Stimulated activated CD4-positive, alpha-beta T cell treated with anti-CD3 and anti-CD28 coated beads, TNF-alpha, amount 100 ng/mL, for 1 hour (primary cell): ENCODE measurements at places on chromosomes 5 and 9.
A peak's percentile ranks its signal among the peaks of the same experiment; 100 is the strongest.

- no peak for DNase-seq
Observed at GRCh38 chr5:71830681-71831539, 111.8 kb downstream of the CARTPT start.

DNA sequence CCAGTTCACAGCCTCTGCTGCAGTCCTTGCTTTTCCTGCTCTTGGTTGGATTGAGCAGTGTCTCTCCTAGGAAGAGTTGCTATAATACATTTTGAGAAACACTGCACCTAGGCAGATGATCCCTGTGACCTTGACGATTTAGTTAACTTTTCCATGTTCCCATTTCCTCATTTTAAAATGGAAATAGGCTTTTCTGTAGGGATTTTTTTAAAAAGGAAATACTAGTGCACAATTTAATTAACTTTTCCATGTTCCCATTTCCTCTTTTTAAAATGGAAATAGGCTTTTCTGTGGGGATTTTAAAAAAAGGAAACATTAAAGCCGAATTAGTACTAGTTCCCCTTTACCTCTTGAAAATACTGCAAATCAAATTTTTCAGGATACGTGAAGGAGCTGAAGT is 4.7 kb downstream of the ATP6V0E1 start:
- no peak for DNase-seq

DNA sequence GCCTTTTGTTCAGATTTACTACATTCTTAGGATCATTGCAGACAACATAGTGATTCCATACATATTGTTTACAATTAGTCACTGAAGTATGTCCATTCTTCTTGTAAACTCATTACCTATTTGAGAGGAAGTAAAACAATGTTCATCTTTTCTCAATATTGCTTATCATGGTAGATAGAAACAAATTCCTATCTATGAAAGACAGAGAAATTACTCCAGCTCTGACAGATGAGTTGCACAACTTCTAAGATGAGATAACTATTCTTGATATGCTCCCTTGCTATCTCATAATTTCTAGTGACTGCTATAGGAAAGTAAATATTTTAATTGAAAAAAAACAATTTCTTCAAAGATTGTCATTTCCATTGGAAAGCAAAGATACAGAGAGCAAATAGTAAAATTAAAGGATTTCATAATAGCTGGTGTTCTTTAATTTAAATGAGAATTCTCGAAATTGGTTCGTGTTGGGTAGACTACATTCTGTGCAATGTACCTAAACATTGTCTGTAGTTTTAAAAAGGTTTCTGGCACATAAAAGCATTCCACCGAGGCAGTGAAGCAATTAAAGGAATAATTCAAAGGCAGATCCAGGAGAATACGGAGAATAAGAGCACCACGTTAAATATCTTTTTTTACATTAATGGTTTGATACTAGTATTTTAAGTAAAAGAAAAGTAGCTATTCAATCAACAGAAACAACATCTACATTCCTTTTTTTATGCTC is 1029.1 kb upstream of the ACO1 start:
- DNase-seq, result no peak

DNA sequence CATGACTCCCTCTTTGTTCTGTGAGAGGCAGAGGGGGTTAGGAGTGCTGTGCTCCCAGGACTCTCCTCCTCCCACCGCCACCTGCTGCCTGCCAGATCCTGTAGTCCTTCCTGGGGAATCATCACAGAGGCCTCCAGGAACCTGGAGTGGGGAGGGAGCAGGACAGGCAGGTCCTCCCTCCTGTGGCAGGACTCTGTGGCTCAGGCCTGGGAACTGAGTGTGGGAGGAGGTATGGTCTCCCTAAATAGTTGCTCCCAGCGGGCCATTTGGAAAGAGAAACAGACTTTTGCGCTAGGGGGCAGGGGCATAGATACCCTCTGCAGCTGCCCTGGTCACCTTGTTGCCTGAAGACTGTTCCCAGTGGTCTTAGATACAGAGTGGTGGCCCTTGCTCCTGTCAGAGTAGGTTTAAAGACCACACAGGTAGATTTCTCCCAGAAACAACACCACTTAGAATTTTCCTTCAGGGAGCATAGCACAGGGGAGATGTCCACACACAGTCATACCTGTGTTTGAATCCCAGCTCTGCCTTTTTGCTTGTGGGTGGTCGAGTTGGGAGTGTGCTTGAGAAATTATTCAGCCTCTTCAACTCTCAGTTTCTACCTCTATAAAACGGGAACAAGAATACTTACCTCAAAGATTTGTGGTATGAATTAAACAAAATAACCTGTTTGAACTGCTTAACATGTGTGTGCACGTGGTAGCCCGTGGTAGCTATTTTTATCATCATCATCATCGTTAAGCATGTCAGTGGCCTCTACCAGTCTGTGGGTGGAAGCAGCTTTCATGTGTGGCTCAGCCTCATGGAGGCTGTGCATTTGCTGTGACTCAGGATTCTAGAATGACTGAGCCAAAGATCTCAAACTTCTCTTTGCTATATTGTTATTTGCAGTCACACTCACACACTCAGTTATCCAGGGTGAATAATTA is 55.8 kb downstream of the SLC22A5 start:
- DNase-seq, result peak; percentile 52

DNA sequence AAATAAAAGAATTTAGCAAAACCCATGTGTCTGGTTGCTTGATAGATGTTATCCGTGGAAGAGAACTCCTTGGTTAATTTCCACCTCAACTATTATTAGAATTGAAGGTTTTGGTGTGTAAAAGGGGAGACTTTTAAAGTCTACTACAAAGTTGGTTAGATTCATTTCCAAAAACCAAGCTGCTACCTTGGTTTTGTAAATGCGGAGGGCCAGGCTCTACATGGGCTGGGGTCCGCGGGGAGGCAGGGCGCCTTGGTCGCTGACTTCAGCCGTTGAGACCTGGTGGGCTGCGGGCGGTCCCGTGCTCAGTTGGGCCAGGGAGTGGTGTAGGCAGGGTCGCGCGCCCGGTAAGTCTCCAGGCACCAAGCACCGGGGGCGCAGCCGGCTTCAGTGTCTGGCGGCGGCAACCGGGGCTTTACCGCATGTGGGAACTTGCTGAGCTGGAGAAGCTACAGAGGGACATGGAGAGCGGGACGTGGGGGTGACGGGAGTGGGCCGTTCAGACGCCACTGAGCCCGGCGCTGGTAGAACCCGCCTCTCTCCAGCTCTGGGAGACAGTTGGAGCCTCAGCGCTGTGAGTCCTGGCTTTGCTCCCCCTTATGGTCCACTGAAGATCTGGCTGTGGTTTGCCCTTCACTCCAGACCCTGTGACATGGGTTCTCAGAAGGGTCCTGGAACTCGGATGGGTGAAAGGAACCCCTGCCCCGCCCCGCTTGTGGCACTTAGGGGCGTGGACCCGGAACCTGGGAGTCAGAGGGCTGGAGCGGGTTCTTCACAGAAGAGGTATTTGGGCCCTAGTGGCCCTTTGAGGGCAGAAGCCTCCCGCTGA is 11.8 kb downstream of the NR2F1 start:
- DNase-seq, result no peak

- DNase-seq, result no peak
Observed at GRCh38 chr5:124572971-124573370, 173.5 kb downstream of the ZNF608 start.

DNA sequence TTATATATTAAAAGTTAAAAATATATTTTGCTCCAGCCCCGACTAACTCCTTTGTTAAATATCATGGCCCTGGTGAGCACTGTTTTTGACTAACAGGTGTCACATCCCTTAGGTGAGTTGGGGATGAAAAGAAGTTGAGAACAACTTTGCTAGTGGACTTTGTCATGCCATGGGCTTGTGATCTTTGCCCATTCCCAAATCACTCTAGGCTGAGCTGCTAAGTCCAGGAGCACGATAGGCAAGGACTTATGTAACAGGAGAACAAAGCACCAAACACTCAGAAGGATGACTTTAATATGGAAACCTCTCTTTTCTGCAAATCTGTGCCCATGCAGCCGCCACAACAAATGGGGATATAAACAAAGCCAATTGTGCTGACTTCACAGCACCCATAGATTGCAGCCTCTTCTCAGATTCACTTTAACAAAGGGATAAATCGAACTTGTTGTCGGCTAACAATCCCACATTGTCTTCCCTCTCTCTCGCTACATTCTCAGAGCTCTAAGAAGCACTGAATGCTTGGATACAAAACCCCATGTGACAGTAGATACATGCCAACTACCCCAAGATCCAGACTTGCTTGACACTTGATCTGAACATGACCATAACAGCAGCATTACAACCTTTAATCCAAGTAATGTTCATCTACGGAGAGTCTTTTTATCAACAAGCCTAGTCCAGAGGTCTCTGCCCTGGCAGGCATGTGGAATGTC is 86.8 kb upstream of the CD180 start:
- DNase-seq, result no peak

DNA sequence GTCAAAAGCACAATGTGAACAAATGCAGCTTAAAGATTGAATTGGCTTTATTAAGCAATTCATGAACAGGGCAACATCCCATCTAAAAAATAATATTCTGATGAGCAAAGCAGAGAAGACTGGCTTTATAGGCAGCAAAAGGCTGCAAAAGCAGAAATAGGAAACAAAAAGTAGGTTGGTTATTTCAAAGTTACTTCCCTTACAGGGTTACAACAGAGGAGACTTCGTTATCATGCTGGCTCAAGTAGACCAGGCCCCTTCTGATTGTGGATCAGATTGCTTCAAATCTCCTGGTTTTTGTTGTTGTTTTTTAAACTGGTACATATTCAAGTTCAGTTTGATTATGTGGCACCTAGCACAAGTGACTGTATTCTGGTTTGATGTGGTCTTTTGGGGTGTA is 73.1 kb downstream of the MAN2A1 start:
- no peak for DNase-seq

GRCh38 chr5:145429170-145429569 is 406.0 kb downstream of the PRELID2 start:
- DNase-seq, result no peak

- DNase-seq, result no peak
Observed at GRCh38 chr9:126125177-126125576, 201.5 kb upstream of the MVB12B start.

- DNase-seq, result no peak
Observed at GRCh38 chr5:87872986-87873385, 395.7 kb downstream of the TMEM161B start.

GRCh38 chr9:61669352-61669751 is 479.5 kb downstream of the SPATA31A7 start:
- DNase-seq, result no peak

DNA sequence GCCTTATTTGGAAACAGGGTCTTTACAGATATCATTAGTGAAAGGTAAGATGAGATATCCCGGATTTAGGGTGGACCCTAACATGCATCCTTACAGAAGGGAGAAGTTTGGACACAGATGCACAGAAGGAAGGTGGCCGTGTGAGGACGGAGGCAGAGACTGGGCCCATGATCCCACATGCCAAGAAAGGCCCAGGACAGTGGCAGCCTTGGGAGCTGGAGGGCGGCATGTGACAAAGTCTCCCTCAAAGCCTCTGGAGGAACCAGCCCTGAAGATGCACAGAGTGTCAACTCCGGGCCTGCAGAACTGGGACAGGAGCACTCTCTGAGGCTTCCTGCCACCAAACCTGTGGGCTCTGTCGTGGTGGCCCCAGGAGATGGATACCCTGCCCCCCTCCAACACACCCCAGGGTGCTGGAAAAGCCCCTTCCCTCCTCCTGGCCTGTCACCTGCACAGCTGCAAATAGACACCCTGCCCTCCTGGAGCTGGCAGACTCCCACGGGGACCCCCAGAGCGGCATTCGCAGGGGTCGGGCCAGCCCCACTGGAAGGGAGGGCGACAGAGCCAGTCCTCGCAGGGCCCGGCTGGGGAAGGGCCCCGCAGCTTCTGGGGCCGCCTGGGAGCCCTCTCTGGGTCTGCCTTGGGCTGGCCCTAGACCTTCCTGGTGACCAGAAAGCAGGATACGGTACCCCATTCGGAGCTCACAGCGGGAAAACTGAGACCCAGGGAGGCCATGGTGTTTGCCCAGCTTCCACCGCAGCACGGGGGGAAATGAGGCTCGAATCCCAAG is 7.9 kb downstream of the NACC2 start:
- no peak for DNase-seq

GRCh38 chr5:156331181-156331580 is 4.2 kb downstream of the SGCD start:
- no peak for DNase-seq

GRCh38 chr9:37840560-37841194 is 40.1 kb downstream of the DCAF10 start:
- no peak for DNase-seq

DNA sequence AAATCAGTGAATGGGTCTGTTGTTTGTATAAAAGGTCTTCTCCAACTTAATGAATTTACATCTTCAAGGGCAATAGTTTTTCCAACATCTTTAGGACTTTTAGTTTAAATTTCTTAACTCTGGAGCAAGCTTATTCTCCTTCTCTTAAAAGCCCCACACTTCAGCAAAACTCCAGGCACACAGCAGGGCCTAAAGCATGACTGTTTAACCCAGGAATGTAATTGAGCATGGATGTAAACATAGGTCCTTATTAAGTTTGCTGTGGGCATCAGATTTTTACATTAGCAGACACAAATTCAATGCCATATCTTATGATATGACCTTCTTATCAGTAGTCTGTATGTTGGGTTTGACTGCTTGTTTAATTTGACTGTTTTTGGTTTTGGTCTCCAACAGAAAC is 78.9 kb downstream of the ABCA1 start:
- DNase-seq, result no peak

DNA sequence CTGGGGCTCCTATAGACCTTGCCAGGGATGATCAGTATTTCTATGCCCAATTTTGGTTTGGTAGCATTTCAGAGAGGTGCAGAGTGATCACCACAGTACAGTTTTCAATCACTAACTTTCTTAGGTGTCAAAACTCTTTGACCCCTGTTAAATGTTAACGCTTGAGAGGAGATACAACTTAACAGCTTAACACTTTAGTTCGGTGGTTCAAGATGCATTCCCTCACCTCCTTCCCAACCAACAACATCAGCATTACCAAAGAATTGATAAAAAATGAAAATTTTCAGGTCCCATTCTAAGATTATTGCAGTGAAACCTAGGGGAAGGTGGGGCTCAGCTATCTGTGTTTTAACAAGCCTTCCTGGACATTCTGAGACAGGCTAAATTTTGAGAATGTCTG is 16.2 kb downstream of the ALDH1A1 start:
- DNase-seq, result no peak

DNA sequence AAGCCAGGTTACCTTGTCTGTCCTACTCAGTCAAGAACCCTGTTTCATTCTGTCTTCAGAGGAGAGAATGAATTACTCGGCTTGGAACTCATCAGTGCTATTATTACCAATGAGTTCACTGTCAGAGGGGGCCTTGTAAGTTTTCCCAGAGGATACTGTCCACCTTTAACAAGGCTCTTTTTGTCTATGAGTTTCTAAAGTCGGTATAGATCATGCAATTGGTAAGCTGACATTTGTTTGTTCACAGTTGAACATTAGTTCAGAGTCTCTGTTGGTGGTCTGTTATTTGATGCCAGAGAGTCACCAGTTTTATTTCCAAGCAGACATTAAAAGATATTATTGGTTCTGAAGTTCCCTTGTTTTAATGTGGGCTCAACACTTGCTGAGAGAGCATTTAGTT is 58.1 kb upstream of the DHFR start:
- DNase-seq, result no peak

DNA sequence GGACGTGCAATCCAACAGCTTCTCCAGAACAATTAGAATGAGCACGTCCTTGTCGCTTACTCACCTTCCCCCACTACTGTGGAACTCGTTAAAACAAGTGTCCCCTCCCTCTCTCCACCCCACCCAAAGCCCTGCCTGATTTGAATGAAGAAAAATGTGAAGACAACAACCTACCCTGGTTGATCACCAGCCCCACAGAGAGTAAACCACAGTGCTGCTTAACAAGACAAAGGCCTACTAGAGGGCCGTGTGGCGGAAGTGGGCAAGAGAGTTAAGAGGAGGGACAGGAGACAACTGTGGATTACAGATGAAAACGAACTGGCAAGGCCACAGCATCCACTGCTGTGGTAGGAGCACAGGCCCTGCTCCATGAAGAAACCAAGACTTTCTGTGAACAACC is 51.1 kb downstream of the CDK5RAP2 start:
- no peak for DNase-seq
